ENCODE measurements at places on chromosomes 5 and 9.
A peak's percentile ranks its signal among the peaks of the same experiment; 100 is the strongest.

- no peak for DNase-seq
These were observed 108.8 kb downstream of the NIPBL start for GRCh38 chr5:36985387-36985786.

DNA sequence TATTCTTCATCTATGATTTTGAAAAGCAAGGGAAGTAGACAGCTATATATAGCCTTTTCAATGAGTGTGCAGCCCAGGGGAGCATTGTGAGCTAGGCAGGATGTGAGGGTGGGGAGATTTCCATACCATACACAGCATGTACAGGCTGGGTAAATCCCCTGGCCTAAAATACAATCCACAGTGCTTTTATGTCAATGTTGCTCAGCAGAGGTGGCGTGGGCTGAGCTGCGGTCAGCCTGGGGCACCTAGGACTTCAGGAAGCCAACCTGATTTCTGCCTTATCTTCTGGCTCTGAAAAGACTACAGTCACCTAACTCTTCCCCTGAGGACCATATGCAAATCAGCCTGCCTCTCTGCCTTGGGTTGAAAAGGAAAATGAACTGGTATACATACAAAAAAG is 6.3 kb upstream of the GARIN3 start:
- DNase-seq = peak; percentile 90

DNA sequence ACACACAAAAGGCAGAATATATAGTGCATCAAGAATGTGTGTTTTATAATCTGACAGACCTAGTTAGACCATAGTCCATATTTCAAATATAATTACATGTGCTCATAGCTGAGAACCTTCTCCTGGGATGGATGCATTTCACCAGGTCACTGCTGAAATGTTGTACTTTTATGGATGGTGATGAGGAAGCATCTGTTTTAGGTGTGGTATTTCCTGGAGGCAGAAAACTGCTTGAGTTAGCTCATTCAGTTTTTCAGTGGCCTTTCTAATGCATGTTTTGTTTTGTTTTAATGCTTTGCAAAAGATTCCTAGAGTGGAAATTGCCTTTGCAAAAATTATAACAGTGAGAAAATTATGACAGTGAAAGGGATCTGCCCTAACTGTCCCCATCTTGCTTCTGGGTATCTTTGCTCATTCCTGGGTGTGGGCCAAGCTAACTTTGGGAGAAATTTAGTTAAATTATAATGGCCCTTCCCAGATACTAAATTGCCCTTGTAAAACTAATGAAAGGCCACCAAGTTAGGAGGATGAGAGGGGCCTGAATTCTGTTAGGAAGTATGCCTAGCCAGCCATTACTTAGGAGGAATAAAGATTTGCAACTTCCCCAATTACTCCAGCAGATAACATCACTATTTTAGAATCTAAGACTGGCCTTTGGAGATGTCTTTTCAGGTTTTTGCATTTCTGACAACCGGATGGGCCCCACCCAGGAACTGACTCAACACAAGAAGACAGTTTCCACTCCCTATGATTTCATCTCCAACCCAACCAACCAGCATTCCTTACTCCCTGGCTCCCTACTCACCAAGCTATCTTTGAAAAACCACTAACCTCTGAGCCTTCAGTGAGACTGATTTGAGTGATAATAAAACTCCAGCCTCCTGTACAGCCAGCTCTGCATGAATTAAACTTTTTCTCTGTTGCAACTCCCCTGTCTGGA is 7.0 kb upstream of the IL12B start:
- DNase-seq = peak; percentile 78

GRCh38 chr5:5644249-5644648 is 221.8 kb downstream of the ICE1 start:
- no peak for DNase-seq

DNA sequence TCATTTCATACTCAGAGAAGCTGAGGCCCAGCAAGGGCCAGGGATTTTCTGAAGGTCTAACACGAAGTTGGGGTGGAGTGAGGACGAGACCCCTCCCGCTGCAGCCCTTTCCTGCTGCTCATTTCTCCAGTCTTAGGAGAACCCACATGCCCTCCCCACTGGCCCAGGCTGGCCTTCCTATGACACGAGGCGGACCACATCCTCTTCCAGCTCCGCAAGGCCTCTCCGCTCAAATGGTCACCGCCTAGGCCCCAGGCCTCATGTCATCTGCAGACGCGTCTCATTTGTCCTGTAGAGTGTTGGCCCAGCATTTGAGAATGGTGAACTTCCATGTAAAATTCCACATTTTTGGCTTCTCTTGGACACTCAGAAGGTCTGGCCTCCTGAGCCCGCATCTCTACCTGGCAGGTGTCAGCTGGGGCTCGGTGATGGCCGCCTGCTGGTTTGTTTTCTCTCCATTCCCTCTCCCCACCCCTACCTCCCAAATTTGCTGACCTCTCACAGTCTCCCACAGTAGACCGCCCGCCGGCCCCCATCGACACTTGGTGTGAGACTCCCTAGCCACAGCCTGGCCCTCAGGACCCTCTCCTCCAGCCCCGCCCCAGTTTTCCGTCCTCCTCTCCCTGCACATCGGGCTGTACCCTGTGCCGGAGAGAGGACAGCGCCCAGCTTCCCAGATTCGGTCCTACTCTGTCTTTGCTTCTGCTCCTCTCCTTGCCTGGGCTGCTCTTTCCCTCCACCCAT is 51.7 kb downstream of the ERGIC1 start:
- no peak for DNase-seq

DNA sequence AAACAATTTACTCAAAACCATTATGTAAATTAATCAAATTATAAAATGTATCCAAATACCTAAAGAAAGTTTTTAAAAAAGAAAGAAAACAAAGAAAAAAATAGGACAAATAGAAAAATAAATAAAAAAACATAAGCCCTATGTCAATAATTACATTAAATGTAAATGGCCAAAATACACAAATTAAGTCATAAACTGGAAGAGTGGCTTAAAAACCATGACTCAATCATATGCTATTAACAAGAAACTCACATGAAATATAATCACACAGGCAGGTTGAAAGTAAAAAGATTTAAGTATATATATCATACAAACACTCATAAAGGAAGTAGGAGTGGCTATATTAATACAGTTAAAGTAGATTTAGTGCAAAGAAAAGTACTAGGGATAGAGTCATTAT is 95.3 kb downstream of the PRELID2 start:
- no peak for DNase-seq

DNA sequence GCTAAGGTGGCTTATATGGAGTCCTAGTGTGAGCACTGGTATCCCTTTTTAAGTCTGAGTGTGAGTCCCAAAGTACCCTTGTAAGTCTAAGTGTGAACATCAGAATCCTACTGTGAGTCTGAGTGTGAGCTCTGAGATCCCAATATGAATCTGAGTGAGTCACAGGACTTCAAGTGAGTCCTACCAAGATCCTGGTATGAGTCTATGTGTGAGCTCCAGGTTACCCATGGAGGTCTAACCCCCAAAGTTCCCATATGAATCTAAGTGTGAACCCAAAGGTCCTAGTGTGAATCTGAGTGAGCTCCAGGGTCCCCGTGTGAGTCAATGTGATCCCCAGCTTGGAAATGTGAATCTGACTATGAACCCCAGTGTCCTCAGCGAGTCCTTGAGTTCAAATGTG is 2.3 kb downstream of the CNTFR start:
- DNase-seq = peak; percentile 14

- no peak for DNase-seq
These were observed 76.9 kb upstream of the ZNF608 start for GRCh38 chr5:124823380-124823779.

DNA sequence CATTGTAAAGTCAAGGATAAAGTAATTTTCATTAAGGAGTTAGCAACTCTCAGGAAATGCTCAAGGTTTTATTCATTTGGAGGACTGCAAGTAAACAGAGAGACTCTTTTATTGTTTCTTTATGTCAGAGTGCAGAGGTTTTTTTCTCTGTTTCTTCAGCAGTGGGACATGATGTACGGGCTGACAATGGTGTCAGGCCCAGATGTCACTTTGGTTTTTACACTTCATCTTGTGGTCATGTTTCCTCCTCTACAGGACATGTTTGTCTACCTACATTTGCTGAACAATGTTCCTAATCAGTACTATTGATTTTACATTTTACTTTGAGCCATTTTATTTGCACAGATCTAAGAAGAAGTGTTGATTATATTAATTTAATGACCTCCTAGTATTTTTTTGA is 72.8 kb upstream of the PARP8 start:
- peak; percentile 74 for DNase-seq

DNA sequence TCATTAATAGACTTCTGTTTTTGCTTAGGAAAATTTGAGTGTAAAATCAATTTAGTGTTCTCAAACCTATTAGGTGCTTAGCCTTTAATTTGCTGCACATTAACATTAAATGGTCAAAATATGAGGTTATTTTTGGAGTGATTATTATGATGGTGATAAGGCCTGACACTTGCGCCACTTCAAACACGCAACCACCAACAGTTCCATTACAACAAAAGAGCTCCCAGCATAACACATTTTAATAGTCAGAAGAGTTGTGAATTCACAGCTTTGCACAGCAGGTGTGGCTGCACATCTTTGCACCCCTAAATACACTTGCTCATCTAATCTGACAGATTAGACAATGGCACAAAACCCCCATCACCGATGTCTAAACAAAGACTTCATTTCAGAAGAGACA is 940.7 kb downstream of the NR2F1-AS1 start:
- DNase-seq = no peak

DNA sequence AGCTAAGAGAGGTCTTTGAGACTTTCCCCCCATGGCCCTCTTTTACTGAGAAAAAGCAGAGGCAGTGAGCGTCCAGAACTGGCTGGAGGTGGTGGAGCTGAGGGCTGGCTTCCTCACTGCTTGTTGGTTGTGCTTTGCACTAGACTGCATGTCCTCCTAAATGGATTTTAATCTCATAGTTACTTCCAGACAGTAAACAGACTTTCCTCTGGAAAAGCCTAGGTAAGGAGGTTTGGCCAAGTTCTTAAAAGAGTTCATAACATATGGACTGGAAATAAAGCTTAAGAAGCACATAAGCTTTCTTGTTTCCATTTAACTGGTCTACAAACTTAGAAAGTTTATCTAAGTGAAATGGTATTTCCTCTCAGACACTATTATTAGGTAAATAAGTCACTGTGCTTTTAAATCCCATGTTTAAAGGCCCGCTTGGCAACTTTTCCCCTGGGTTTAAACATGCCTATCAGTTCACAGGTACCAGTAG is 2.0 kb downstream of the ASPN start:
- DNase-seq = no peak

Data from activated CD4-positive, alpha-beta T cell treated with anti-CD3 and anti-CD28 coated beads, Interleukin-2, Interleukin-6, amounts not matched to agents 100 ng/mL and 50 ng/mL, durations not matched to agents 16 hours and 8 hours (primary cell).